ENCODE measurements at places on chromosomes 7 and 10. TPM values are rescaled to one million over a fixed set of nuclear protein-coding genes. Genes with fewer than 3 reads are reported as not detected.

MPP7 gene
- total RNA-seq: 13.5 TPM

ANKMY2 gene
- 41.2 TPM for total RNA-seq

DPP6 gene
- total RNA-seq: 91.7 TPM

SORCS3 gene
- 13.3 TPM for total RNA-seq

PLEKHA1 gene
- 112 TPM for total RNA-seq

AASS gene
- total RNA-seq: 26.3 TPM

PPP1R9A gene
- 102 TPM for total RNA-seq

SLC26A3 gene
- total RNA-seq: not detected

AKR1D1 gene
- not detected for total RNA-seq

GPR37 gene
- total RNA-seq: 137 TPM

LRRC27 gene
- total RNA-seq: 26.5 TPM

ADAM12 gene
- total RNA-seq: 5.5 TPM

SMKR1 gene
- 6.3 TPM for total RNA-seq

SYT15 gene
- 5.3 TPM for total RNA-seq

PRSS1 gene
- total RNA-seq: not detected

GRM8 gene
- total RNA-seq: 11.3 TPM

TFR2 gene
- total RNA-seq: 12.2 TPM

PRKG1 gene
- total RNA-seq: 25.0 TPM
